ENCODE measurements at places on chromosomes 2 and 18.

DNA sequence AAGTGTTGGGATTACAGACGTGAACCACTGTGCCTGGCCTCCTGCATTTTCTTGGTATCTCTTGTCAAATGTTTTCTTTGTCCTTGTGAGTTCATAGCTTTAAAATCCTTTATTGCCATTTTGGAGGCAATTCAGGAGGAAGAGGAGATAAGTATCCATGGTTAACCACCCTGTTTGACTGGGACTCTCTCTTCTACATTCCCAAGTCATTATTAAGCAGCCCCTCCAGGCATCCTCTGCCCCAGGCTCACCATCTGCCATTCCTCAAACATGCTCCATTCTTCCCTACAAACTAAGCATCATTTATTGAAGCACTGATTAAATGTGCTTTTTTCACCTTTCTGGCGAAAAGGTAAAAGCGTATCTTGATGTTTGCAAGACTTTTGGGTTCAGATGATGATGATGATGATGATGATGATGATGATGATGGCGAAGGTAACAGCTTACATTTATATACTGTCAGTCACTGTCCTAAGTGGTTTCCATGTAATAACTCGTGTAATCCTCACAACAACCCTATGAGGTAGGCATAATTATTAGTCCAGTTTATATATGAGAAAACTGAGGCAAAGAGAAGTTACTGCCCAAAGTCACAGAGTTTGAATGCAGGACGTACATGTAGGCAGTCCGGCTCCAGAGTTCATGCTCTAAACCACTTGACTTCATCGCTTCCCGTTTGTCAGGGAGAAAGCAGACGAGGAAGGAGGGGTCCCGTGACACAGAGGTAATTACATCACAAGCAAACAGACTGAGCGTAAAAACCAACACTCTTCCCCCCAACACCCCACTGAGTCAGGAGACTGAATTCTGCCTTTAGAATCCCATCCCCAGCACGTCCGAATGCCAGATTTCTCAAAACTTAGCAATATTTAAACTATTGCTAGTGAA is 69.7 kb upstream of the ACKR3 start:
- DNase-seq: no peak

- DNase-seq: no peak
These were observed 13.9 kb upstream of the PXDN start for GRCh38 chr2:1758171-1758570.

DNA sequence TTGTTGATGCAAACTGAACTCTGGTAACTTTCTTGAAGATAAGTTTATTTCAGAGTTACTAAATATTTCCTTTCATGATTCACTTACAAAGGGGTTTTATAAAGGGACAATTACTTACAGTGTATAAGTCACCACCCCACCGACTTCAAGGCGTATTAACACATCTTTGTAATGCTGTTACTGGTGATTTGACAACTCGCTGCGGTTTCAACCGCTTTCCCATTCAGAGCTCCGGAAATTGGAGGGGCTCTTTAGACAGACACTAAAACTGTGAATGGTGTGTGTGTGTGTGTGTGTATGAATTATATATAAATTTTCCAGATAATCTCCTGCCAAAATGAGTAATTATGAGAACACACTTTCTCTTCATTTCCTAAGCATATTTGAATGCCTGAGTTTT is 4.9 kb downstream of the TM4SF20 start:
- DNase-seq: peak; percentile 27

- no peak for DNase-seq
These were observed 1.0 kb downstream of the ZNF532 start for GRCh38 chr18:58865701-58866065.

- no peak for DNase-seq
These were observed 68.7 kb upstream of the EDAR start for GRCh38 chr2:109057686-109058085.

GRCh38 chr2:203492965-203493364 is 42.1 kb downstream of the RAPH1 start:
- no peak for DNase-seq

DNA sequence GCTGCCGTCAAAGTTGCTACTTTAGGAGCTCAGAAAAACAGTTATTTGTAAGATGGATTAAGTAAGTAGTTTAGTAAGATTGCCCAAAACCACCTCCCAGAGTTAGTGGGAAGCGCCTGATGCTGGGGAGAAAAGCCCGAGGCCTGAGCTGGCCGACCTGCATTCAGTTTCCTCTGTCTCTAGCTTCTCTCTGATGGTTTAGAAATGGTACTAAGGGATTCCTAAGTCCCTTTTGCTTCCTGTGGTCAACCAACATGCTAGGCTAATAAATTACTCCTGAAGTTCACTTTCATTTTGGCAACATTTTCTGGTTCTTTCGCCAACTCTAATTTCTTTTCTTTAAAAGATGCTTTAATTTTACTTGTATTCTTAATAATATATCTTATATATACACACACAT is 60.1 kb downstream of the ASAP2 start:
- DNase-seq: no peak

DNA sequence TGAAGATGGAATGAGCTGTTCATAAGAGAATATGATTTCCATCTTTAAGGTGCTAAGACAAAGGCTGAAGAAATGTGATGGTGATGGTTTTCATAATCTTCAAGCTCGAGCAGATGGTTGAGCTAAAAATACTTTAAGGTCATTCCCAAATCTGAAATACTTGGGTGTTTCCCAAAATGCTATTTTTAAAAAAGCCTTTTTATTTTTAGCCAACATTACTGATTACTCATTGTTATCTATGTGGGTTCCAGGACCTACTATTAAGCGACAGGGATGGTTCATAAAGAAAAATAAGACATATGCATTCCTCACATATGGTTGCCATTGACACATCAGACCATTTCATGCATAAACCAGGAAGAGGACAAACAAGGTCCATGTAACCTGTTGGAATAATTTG is 298.5 kb downstream of the PLCL1 start:
- no peak for DNase-seq

DNA sequence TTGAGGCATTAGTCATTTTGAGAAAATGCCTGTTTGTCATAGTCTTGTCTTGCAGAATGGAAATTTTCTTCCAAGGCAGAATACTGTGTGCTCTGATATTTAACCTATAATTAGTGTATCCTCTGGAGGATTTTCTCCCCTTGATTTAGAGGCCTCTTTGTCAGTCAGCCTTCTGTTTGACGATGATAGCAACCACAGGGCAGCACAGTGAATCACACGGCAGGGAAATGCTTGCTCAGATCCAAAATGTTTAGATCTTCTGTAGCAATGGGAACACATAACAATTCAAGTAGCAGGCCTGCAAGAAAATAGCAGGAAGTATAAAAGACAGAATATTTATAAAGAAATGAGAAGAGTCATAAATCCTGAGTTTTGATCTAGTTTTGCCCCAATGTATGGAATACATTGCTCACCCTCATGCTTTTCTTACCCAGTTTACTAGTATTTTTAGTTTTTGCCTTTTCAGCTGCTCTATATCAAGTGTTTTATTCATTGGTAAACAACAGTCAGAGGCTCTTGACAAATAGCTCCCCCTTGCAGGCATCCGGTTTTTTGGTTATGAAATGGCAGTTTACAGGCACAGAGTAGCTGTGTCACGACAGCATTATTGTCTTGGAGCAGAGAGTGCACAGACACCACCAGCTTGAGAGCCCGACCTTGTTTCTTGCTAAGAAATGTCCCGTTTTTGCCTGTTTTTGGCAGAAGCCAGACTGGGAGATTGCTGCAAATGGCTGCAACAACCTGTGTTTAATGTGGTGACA is 185.1 kb downstream of the MYO3B start:
- no peak for DNase-seq

DNA sequence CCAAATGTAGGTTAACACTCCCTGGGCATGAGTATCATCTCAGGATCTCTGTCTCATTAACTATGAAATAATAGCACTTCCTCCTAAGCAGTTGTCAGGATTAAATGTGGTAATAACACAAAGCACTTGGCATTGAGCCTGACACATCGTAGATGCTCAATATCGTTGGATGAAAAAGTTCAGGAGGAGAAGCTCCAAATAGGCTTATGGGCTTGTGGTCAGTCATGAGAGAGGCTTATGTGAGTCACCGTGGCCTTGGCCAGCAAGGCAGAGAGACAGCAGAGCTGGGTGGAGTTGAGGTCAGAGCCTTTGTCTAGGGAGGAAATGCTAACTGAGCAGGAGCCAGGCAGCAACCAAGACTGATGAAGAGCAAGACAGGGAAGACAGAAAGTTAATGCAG is 68.3 kb upstream of the PPM1B start:
- no peak for DNase-seq

DNA sequence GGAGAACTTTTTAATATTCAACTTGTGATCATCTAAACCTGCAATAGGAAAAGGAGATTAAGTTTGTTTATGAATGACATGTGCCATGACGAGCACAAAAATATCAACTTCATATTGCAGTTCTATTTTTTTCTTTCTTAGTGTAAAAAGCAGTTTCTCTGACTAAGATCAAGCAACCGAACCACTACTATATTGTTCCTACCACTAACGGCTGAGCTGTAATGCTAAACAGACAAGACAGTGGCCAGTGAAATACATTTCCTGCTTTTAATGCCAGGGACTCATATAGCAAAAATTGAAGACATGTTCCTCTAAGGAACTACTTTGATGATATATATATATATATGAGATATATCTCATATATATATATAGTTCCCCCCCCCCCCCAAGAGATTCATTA is 1705.6 kb upstream of the TMEFF2 start:
- no peak for DNase-seq

DNA sequence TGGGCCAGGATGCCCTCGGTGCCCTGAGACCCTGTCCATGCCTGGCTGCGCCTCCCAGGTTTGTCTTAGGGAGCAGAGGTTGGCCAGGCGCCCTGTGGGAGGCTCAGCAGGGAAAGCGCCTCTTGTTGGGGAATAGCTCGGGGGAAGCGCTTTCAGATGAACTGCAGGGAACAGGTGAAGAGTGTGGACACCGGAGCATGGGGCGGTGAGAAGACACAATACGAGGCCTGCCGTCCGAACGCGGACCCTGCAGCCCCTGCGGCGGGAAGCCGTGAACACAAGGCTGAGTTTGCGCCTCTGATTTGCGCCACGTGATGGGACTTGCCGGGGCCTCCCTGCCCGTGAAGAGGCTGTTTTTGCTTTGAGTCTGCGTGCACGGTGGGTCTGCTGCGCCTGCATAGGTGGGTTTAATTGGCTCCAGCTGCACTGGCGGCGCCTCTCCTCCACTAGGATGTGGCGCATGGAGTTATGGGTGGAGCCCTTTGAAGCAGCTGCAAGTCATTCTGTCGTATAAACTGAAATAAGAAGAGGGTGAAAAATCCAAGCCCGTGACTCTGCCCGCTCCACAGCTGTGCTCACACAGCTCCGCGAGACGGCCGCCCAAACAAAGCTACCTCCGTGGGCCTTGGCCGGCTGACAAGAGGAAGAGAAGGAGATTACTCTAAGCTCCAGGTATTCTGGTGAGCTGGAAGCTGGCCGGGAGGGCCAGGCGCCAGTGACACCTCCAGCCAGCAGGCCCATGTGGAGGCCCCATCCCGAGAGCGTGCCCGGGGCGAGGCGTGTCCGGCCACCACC is 103.5 kb upstream of the CTDP1 start:
- no peak for DNase-seq

GRCh38 chr2:101805152-101806088 is 107.9 kb downstream of the MAP4K4 start:
- no peak for DNase-seq

GRCh38 chr2:241443486-241444223 is 64.7 kb downstream of the STK25 start:
- peak; percentile 95 for DNase-seq

- no peak for DNase-seq
These were observed 108.9 kb upstream of the MAP4K3 start for GRCh38 chr2:39545957-39546356.

DNA sequence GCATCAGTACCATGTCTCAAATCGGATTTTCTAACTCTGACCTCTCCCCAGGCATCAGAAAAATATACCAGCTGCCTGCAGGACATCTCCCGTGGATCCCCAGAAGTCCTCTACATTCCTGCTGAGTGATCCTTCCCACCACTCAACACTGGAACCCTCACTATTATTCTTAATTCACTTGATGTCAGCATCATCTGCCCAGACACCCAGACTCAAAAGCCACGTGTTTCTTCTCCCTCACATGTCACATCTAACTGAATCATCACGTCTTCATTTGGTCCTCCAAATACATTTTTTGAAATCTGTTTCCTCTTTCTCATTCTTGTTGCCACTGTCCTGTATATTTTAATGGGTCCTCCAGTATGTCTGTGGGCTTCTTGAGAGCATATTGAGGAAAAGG is 218.6 kb downstream of the HRH4 start:
- no peak for DNase-seq

- DNase-seq: no peak
These were observed 771.9 kb downstream of the ERBB4 start for GRCh38 chr2:211766689-211767088.
